ENCODE measurements at places on chromosomes 2 and 18.
A peak's percentile ranks its signal among the peaks of the same experiment; 100 is the strongest.

DNA sequence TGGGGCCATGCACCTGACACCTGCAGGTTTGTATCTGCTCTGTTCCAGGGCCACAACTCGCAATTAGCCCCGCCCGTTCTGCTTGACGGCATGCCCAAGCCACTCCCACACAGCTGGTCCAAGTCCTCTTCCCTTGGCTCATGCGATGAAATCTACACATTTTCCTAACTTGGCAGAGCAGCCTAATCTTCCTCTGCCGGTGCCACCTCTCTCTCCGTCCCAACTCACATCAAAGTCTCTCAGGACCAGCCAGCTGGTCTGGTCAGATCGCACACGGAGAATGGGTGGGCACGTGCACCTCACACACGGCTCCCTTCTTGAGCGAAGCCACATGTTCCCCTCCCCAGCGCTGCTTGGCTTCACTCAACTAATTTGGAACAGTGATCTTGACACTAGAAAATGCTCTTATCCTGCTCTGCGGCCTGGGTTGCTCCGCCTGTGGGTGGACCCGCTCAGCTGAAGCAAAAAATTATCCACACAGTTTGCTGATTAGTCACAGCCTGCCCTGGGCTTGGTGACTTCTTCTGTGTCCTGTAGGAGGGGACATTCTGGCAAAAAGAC, 176.7 kb downstream of the NRP2 start:
- DNase-seq: peak; percentile 88

DNA sequence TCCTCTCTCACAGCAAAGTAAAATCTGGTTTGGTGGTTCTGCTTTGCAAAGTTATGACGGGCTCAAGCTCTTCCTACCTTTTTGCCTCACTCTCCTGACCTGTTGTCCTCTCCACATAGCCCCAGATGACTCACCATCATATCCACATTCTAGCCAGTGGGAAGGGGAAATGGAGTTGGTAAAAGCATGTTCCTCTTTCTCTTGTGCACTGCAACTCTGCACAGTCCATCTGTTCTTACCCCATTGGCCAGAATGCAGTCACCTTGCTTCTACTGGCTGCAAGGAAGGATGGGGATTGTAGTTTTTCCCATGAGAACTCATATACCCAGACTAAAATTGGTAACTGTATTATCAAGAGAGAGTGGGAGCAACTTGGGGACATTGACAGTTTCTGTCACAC, 50.4 kb upstream of the SMIM21 start:
- peak; percentile 33 for DNase-seq

DNA sequence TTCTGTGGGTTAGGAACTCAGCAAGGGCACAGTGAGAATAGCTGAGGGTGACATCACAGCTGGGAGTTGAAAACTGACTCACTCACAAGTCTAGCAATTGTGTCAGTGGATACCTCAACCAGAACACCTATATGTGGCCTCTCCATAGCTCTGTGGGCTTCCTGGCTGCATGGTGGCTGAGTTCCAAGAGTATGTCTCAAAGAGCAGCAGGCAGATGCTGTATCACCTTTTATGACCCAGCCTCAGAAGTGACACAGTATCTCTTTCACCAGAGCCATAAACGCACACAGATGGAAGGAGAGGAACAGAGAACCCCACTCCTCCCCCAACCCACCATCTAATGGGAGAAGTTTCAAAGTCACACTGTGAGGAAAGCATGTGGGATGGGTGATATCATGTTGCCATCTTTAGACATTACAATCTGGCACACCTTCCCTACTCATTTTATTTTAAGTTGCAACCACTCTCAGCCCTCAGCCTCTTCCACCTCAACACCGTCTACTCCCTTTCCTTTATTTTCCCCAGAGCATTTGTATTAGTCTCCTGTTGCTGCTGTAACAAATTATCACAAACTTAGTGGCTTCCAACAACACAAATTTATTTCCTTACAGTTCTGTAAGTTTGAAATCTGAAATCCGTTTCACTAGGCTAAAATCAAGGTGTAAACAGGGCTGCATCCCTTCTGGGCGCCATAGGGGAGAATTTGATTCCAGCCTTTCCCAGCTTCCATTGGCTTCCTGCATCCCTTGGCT, 134.6 kb upstream of the SPATS2L start:
- DNase-seq: peak; percentile 59

DNA sequence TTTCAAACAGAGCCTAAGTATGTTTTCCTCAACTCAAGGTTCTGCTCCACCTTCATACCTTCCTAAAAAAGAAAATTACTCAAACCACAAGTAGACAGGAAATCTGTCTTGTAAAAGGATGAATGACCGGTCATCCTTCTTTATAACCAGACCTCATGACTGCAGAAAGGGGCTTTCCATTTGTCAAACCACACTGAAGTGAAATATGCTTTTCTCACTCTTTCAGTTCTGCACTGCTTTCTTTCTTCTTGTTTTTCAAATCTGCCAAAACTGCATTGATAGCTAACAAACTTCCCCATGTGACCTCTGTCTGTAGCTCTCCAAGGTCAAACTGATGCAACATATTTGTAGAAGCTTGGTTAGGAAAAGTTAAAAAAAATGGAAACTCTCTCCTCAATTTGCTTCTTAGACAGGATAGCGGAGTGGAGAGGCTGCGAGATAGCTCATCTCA, 308.9 kb upstream of the CCDC68 start:
- DNase-seq: no peak

DNA sequence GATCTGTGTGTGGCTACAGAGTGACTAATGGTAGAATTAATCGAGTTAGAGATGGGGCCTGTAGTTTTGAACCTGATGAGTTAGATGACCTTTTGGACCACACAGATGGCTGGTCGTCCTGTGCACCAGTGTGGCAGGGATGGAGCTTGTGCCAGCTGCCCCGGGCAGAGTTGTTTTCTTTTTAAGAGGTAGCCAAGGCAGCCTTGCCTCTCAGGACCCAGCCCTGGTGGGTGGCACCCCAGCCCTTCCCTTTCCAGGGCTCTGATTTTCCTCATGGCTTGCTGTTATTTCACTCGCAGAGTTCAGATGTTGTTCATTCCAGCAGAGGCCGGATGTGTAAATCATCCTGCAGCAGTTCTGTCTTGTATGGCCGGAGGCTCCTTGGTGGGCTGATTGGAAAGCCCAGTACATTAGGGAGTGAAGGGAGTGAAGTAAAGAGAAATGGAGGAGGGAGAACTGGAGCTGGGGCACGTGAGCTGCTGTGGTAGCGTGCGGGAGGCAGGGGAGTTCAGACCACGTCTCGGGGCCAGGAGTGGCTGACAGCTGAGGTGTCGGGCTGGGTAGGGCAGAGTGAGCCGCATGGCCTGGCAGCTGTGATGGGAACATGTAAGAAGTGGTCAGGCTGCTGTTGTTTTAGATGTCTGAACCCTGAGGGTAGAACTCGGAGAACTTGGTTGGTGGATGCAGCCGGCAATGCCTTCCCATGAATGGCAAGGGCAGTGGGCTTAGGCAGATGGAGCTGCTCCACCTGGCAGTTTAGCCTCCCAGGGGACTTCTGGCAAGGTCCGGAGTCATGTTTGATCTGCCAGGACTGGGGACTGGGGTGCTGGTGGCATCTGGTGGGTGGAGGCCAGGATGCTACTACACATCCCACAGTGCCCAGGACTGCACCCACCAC, 28.8 kb downstream of the ASAP2 start:
- DNase-seq: peak; percentile 54

GRCh38 chr2:30666266-30666874, 140.9 kb downstream of the CAPN13 start:
- DNase-seq: peak; percentile 97

GRCh38 chr2:74149247-74149525, 1.5 kb upstream of the BOLA3 start:
- no peak for DNase-seq

DNA sequence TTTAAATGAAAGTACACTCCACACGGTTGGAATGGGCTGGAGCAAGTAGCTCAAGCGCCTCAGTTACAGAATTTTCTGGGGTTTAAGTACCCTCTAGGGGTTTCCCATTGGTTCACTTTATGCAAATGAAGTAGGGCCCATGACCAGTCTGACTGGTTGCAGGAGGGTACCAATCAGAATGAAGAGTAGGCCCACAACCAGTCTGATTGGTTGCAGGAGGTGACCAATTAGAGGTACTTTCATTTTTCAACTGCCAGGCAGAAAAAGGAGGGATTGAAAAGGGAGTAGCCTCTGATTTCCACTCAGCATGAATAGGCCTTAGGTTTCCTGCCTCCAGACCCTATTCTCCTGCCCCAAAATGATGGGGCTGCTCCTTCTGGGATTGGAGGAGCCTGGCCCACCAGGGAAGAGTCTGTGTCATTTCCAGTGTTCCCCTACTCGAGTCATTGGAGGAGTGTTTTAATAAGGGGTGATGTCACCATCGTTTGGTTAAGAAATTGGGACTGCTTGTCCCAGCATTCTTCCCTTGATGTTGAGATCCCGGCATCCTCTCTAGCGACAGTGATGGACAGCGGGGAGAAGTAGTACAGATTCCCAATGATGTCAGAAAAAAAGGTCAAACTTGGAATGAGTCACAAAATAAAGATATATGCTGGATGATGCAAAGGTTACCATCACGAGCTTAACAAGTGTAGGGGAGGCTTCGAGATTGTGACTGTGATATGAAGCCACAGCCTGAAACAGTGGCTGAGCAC, 210.4 kb downstream of the SH3BP4 start:
- peak; percentile 64 for DNase-seq

GRCh38 chr2:106068451-106068850, 125.7 kb downstream of the UXS1 start:
- DNase-seq: no peak

- no peak for DNase-seq
Measured at GRCh38 chr18:13488281-13488929, 238.0 kb downstream of the FAM210A start.

Data from fibroblast of skin of back (primary cell).